H9 (cell line): ENCODE measurements at places on chromosomes 6 and 20.

DNA sequence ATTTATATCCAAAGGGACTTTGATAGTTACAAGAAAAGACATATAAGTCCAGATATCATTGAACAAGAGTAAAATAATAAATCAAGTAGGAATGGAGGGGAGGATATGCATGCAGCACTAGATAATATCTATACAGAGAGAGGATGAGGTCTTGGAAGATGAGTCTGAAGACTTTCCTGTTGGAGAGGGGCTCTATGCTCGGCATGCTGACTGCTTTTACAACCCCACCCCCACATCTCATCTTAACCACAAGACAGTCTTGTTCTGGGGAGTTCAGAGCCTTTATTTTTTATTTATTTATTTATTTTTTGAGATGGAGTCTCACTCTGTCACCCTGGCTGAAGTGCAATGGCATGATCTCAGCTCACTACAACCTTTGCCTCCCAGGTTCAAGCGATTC is 48.4 kb upstream of the IER3 start:
- no peak for DNase-seq

- peak; percentile 59 for DNase-seq
Observed at GRCh38 chr20:46128310-46129151, 10.4 kb downstream of the CD40 start.

- no peak for DNase-seq
Observed at GRCh38 chr6:144277605-144278227, 7.4 kb upstream of the UTRN start.

GRCh38 chr6:21227486-21227885 is 366.1 kb upstream of the SOX4 start:
- no peak for DNase-seq

DNA sequence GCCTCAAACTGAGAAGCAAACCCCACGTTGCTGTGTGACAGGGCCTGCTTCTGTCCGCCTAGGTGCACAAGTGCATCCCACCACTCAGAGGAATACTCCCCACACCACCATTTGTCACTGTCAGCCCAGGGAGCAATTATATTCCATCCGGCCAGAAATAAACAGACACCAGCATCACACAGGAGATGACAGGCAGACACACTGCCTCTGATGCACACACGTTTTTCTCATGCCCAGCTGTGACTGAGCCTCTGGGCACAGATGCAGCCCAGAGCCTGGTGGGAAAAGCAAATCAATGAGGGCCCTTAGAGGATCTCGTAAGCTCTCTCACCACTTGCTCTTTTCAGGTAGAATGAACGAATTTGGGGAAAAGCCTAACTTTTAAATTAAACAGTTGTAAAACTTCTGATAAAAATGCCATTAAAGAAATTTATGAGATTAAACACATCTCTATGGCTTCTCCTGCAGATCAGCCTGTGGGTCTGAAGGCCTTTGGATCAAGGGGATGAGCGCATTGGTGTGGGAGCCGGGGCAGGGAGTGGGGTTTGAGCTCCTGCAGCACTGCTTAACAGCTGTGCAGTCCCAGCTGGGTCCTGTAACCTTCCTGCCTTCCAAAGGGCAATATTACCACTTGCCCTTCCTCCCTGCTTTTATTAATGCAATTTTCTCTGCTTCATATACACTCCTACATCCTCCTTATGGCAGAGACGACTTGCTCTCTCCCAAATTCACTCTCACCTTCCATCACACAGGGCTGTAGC is 624.3 kb downstream of the PTPRT start:
- no peak for DNase-seq
